ENCODE measurements at places on chromosomes 2 and 18.
A peak's percentile ranks its signal among the peaks of the same experiment; 100 is the strongest.

- DNase-seq, result no peak
Measured at GRCh38 chr2:68837861-68838341, 33.3 kb downstream of the BMP10 start.

DNA sequence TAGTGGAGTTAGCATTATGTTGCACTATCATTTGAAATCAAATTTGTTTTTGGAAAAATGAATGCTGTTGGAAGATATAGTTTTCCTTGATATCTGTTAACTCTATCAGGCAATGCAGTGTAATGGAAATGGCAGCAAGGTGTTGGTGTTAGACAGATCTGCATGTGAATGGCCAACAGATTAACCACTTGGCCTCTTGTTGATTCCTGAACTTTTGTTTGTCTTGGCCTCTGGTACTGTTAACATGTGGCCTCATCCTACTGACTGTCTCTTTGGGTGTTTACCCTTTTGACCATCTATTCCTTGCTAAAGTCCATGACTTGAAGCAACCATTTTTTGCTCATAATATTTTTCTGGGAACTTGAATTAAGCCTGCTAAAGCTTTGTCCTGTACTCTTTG, 110.2 kb upstream of the CDH2 start:
- no peak for DNase-seq

DNA sequence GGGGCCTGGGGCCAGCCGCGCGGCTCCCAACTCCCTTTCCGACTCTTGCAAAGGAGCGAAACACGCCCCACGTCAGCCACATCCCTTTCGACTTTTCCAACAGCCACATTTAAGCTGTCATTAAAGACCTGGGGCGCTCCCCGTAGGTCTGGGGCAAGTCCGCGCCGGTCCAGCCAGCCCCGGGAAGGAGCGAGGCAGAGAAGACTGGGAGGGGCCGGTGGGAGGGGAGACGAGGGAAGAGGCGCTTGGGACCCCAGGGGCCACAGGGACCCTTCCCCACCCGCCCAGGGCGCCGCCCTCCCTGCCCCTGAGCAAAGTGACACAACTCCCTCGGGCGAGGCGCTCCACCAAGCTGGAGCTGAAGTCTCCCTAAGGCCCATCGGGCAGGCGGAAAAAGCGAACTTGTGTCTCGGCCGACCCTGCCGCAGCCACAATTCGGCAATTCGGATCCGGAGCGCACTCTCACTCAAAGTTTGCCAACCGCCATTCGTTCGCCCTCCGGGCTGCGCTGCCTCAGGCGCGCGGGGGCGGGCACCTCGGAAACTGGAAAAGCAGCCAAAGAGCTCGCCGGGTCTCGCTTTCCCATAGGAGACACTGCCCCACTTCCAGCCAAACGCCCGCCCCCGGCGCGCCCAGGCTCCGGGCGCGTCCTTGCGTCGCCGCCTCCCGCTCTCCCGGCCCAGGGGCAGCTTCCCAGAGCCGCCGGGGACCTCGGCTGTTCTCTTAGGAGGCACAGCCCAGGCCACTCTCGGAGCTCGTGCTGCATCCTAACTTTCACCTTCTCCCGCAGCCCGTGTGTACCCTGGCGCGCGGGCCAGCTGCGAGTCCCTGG, 1.1 kb upstream of the KCTD1 start:
- no peak for DNase-seq

- no peak for DNase-seq
Measured at GRCh38 chr2:99867770-99868169, 274.6 kb downstream of the AFF3 start.

GRCh38 chr18:54150226-54150625, 74.2 kb downstream of the MBD2 start:
- DNase-seq, result no peak

- DNase-seq, result no peak
Measured at GRCh38 chr2:24400207-24400907, 40.0 kb upstream of the ITSN2 start.

DNA sequence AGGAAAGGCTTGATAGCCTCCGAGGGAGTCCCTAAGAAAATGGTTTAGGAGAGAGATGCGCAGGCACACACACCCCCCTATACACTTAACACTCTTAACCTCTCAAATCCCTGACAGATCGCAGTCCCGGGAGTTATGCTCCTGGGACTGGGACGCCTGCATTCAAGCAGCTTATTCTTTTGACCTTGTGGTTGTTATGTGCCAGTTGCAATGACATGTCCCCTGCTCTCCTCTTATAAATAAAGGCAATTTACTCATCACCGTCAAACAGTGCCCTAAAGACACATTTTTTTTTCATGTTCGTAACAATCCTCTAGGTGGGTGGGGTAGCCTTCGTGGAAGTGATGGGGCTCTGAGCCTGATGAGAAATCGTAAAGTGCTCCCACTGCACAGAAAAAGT, 162.2 kb downstream of the LRRC30 start:
- DNase-seq, result no peak

DNA sequence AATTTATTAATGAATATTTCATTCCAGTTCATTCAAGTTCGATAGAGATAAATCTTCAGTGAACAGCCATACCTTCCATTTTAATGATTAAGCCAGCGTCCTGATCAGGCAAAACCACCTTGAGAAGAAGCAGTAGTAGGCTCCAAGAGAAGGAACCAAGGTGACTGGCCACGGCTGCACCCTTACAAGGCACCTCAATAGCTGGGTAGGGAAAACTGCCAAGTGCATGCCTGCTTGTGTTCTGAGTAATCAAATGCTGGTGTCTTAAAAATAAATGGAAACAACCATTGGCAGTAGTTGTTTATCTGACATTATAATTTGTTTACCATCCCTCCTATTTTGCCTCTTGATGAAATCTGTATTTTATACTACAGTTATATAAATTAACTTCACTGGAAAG, 10.0 kb upstream of the FEZ2 start:
- DNase-seq, result no peak

DNA sequence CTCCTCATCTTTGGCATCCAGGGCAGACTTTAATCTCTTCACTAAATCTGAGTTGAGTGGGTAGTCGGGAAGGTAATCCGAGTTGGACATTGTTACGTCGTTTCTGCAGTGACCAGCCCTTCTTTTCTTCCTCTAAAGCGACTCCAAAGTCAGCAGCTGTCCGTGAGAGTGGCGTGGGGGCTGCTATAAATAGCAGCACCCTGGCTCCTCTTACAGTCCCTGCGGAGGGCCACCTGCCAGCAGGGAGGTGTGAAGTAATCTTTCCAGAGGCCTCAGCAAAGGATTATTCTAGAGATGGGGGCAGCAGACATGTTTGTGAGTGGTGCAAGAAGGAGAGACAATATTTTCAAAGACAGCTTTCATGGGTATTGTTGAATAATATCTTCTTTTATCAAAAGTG, at the start of gene ASB18:
Gene ASB18 (minus strand): TSS at position 151 of the 400 bp plus-strand sequence. CDS start 61 bp downstream, at position 90.
- no peak for DNase-seq

- DNase-seq, result no peak
Measured at GRCh38 chr18:13914170-13914569, 1.2 kb downstream of the MC2R start.

DNA sequence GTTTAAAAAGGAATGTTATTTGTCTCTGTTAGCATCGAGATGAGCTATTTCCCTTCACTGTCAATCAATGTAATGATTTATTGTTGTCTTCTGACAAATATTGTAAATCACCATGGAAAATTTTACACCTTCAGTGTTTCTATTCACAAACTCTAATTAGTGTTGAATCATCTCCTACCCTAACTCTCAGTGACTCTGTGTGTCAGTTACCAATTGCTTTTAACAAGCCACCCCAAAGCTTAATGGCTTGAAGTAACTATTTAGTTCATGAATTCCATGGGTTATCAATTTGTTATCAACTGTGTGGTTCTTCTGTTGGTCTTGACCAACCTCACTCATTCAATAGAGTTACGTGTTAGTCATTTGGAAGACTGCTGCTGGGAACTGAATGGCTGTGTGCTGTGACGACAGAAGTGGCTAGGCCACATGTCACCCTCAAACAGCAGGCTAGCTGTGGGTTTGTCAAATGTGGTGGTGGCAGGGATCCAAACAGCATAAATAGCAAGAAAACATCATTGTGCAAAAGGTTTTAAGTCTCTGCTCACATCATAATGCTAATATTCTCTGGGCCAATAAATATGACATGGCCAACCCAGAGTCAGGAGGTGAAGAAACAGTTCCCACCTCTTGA, 910.8 kb upstream of the CDH2 start:
- DNase-seq, result no peak

DNA sequence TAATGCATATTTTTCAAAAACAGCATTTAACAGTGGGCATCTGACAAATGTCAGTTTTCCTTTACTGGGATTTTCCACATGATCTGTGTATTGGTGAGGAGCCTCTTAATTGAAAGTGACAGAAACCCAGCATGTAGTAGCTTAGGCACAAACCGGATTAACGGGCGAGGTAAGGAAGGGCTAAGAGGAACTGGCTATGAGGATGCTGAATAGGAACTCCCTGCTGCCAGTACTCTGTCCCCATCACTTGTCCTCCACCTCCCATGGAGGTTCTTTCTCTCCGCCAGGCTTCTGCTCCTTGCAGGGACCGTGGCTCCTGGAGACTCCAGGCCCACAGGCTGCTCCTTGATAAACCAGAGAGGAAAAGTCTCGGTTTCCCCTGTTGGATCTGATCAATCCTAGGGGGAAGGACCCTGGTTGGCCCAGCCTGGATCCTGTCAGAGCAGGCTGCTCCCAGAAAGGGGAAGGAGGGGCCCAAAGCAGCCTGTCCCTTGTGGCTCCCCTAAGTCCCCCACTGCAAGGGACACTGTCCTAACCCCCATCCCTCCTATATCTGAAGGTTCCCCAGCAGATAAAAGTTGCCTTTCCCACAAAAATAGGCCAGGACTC, 10.3 kb downstream of the TEX44 start:
- no peak for DNase-seq

- peak; percentile 13 for DNase-seq
Measured at GRCh38 chr2:112004253-112004645, 50.8 kb upstream of the TMEM87B start.

- DNase-seq, result no peak
Measured at GRCh38 chr18:58635891-58636290, 7.0 kb upstream of the ALPK2 start.

GRCh38 chr2:148819019-148819585, 55.9 kb upstream of the KIF5C start:
- DNase-seq, result no peak

DNA sequence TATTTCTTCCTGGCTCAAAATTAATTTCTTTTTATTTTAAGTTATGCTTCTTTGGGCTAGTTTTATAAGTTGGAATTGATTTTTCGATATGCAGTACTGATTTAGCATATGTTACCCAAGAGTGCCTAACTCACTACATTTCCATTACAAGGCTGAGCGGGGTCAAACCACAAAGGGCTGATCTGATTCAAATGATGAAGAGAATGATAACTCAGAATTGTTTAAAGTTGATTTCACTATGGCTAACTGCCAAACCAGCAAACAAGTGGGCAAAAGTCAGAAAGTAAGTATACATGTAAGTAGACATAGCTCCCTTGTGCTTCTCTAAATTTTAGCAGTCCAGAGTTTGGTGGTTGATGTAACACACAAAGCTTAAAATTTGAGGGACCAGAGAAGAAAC, 35.6 kb downstream of the RAD51AP2 start:
- no peak for DNase-seq

DNA sequence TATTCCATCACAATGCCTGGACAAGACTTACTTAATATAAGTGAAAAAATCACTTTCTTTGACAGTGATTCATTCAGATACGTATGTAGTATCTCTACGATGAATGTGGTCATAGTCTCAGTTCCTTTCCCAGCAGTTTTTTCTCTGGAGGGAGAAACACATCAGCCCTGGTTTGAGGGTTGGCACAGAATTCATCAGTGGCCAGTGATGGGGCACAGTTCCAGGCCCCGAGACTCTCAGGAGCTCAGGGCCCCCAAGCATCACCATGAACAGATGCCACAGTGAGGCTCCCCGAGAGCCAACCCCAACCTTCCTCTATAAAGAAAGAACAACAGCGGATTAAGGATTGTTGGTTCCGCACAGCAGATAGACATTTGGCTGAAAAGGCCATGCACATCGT, 12.5 kb downstream of the PRKAG3 start:
- no peak for DNase-seq

- no peak for DNase-seq
Measured at GRCh38 chr2:209593930-209594329, 170.1 kb downstream of the MAP2 start.

DNA sequence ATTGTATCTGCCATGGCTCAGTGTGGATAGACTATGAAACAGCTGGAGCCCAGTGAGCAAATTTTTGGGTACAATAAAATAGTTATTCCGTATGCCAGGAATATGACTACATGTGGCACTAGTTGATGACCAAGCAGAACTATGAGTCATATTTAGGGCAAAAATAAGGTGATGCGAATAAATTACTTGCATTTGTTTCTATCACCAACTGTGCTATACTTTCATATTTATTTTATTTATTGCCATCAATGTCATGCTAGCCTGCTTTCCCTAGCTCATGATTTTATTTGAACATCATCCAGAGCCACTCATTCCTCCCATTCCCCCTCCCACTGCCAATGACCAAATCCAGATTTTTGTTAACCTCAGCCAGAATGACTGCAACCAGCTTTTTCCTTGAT, 13.3 kb upstream of the FAP start:
- DNase-seq, result no peak

DNA sequence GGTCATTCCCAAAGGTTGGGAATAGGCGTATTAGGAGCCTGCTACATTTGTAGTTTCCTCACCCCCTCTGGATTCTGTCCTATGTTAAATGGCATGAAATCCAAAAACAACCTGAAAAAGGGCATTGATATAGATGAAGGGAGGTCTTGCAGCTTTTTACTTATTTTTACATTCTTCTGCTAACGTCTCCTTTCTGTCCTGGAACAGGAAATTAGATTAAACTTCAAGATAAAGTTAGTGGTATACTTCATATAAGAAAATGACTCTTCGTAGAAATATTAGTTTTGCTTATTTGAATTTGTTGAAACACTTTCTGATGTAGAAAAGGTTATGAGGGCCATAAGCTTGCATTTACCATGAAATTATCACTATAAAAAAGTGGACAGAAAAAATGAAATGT, 694.5 kb downstream of the ADCYAP1 start:
- no peak for DNase-seq

GRCh38 chr2:53429901-53430300, 337.7 kb upstream of the CHAC2 start:
- DNase-seq, result no peak

DNA sequence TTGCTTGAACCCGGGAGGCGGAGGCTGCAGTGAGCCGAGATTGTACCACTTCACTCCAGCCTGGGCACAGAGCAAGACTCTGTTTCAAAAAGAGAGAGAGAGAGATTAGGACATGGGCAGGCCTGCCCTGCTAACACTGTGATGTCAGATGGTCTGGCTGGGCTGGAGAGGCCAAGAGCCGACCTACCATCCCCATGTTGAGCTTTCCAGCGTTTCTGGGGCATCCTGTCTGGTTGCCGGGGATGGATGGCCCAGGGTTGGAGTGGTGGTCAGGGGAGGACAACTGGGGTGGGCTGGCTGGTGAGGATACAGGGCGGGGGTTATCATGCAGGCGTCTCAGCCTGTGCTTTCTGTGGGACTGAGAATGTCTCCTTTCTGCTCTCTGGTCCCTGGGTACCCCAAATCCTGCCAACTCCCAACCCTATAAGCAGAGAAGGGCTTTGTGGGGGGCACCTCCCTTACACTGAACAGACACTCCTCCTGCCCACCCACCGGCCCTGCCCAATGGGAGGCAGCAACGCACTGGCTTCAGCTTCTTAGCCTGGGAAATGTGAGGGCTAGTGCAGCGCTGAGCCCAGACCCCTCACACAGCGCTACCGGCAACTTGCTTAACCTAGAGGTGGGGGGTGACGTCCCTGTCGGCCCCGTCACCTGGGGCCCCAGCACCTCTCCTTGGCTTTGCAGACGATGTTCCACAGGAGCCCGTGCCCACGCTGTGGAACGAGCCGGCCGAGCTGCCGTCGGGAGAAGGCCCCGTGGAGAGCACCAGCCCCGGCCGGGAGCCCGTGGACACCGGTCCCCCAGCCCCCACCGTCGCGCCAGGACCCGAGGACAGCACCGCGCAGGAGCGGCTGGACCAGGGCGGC, 5.4 kb downstream of the SNORC start:
- DNase-seq, result no peak

All from CD4-positive, alpha-beta T cell treated with Interleukin-4 for 4 hours (primary cell).